ENCODE measurements at places on chromosomes 5 and 9.

GRCh38 chr9:114112325-114112724 is 13.2 kb upstream of the KIF12 start:
- DNase-seq: no peak

GRCh38 chr5:33806738-33807442 is 84.9 kb downstream of the ADAMTS12 start:
- no peak for DNase-seq

- DNase-seq: no peak
Observed at GRCh38 chr5:157219491-157220271, 39.0 kb downstream of the ITK start.

- no peak for DNase-seq
Observed at GRCh38 chr9:99046542-99047071, 58.3 kb upstream of the TGFBR1 start.

- no peak for DNase-seq
Observed at GRCh38 chr9:19922476-19923118, 133.8 kb upstream of the SLC24A2 start.

DNA sequence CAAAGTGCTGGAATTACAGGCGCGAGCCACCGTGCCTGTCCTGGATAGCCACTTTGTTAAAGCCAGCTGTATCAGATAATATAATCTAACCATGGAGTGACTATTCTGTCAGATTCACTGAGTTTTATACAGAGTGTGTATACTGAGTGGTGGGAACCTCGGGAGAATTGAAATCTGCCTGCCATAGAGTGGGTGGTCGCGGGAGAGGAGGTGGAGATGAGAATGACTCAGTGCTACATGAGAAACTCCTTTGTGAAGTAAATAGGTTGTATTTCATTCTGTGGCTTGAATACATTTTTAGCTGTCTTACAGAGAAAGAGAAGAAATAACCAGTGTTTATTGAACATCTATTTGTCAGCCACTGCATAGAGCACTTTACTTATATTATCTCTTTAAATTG is 26.4 kb downstream of the ATP6V0E1 start:
- DNase-seq: no peak

DNA sequence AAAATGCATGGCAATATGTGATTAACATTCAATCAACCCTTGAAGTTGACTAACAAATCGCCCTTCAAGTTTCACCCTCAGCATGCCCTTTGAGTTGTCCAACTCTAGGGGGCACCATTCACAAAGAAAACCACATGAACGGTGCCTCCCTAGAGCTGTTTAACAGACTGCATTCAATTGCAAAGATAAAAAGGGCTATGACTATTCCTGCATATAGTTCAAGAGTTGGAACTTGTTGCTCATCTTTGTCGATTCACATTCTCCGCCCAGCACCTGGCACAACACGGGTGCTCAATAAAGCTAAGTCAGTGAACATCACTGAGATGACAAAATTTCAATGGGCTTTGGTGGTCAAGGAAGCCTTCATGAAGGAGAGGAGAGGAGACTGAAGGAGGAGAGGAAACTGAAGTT is 69.6 kb upstream of the SLC30A5 start:
- no peak for DNase-seq

- no peak for DNase-seq
Observed at GRCh38 chr5:76082772-76083554, at the start of gene SV2C. TSS of gene SV2C (plus strand) at chr5:76083383. CDS start at chr5:76131751, 48,368 bp downstream.

GRCh38 chr5:128966375-128966774 is 1.1 kb downstream of the SLC27A6 start:
- no peak for DNase-seq

- DNase-seq: no peak
Observed at GRCh38 chr5:34563931-34564709, 92.0 kb upstream of the RAI14 start.

DNA sequence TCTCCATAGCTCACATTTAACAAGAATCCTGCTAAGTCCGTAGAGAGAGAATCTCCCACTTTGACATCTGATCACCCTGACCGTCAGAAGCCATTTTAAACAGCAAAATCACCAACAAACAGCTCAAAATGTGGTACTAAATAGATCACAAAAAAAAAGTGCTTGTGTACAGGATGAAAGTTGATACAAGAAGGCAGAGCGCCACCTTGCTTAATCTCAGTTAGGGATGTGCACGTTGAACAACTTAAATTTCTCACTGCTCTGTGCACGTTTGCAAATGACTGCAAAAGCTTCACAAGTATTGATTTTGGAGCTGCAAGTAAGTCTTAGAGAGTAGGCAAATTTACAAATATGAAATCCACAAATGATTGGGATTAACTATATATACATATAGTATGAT is 63.1 kb upstream of the NREP start:
- DNase-seq: no peak

- no peak for DNase-seq
Observed at GRCh38 chr5:65984098-65984885, 57.9 kb downstream of the ERBIN start.

GRCh38 chr5:43037636-43038495 is 2.3 kb downstream of the ANXA2R start:
- DNase-seq: no peak

DNA sequence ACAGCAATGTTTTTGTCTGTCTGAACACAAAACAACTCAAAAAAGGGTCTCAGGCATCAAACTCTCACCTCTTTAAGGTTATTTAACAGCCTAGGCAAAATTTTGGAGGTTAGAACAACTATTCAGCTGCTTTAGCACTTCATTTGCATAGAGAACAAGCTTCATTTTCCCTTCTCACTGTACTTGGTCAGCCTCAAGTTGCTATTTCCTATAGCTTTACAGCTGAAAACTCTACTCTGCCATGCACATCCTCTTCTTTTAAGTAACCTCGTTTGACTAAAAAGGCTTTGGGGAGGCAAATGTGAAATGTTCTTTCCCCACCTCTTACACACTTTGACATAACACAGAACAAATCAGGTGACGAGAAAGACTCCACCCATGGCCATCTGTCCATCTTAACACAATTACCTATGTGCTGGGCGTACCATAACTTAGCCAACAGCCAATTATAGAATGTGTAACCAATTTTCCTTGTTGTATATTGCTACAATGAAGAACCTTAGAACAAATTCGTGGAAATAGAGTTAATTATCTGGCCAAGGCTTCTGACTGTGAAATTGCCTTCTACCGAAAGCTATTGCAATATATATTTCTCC is 195.7 kb downstream of the DCP2 start:
- DNase-seq: no peak

DNA sequence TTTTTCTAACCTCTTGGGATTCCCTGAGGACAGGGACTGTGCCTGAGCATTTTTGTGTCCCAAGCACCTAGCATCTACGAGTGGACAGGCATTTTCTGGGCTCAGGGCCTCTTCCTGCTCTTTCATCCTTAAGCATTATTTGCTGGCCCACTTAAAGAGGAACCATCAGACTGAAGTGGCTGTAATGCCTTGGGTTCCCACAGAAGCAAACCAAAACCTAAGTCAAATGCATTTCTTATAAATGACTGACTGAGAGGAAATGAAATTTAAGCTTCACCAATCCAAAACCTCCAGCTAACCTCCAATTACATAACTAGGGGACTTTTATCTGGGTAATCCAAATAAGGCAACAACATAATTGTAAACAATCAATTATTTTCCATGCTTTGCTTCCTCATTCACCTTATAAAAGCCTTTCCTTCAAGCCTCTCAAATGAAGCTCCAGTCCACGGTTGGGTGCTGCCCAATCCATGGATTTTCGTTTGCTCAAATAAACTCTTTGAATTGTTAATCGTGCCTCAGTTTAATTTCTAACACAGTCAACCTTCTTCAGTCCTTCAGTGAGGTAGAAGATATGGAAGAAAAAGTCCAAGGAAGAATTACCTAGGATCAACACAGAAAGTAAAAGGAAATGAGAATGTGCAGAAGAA is 25.3 kb upstream of the SLC31A2 start:
- no peak for DNase-seq

DNA sequence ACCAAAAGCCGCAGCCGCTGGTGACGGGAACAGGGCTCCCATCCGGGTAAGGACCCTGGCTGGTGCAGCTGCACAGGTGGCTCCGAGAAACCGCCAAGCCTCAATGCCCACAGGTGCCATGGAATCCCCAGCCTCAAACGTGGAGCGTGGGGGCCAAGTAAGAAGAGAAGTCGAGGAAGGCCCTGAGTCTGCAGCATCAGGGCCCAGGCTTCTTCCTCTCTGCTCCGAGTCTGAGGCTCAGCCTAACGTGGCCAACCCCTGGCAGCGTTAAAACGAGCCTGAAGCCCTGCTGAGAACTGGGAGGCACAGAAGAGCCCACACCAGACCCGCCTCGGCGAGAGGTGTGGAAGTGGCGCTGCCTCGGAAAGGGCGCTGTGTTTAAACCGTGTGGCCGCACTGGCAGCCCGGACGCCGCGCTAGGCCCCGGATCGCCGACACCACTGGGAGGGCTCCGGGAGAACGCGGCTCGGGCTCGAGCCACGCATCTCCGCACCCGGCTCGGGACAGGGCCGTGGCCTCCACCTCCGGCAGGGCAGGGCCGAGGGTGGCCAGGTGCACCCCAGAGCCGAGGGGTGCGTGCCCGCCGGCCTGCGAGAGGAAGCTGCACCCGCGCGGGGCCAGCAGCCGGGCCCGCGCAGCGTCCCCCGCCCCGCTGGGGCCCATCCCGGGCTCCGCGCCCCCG is 730 bp downstream of the ZMYND19 start:
- no peak for DNase-seq

DNA sequence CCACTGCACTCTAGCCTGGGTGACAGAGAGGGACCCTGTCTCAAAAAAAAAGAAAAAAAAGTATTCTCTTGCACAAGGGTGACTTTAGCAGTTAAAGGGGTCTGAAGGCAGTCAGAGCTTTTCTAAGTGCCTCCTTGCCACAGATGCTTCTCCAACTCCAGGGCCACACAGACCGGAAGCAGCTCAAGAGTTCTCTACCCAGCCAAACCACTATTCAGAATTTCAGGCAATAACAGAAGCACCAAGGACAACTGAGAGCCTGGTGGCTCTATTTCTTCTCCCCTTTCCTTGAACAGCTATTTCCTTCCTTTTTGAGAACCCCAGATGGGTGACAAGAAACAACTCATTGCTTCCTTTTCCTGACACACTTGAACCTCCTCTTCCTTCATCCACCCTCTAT is 2.2 kb downstream of the FAM219A start:
- DNase-seq: no peak

DNA sequence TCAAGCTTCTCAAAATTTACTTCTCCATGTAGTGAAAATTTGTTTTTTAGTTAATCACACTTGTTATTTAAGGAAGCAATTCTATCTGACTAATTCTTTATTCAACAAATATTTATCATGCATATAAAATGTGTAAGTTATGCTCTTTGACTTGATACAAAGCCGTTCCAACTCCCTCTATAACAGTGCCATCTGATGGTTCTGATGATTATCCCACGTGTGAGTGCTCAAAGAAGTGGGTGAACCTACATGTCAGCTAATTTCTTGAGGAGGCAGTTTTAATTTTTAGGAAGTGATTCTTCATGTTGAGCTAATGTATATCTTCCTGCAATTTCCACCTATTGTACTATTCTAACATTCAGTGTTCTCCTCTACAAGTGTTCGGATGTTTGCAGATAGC is 88.8 kb upstream of the BRINP1 start:
- DNase-seq: no peak

DNA sequence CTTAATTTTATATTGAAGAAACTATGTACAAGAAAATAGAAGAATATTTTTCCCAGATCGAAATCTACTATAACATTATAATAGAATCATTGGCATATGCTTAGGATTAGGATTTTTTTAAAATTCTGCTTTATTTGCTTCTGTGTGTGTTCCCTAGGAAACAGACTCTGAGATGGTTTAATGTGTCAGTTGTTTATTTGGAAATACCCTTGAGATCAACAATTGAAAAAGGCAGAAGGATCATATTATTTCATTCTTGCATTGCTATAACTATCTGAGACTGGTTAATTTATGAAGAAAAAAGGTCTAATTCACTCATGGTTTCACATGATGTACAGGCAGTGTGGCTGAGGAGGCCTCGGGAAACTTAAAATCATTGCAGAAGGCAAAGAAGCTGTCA is 622.6 kb downstream of the PRR16 start:
- no peak for DNase-seq

DNA sequence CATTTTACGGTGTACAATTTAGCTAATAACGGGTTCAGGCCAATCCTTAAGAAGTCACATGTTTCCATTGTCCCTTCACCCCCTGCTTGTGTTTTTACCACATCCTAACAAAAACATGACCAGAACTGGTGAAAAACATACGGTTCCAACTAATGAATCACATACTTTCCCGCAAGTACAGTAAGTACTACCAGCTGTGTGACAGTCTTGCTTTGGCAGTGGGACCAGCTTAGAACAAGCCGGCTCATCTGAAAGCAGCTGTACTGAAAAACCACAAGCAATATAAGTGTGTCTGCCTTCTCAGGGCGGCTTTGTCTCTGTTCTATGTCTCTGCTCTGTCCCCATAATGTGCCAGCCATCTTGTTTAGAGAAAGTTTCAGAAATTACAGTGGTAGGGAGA is 242.5 kb downstream of the BNC2 start:
- no peak for DNase-seq

- DNase-seq: no peak
Observed at GRCh38 chr5:81778642-81779041, 27.7 kb upstream of the SSBP2 start.

DNA sequence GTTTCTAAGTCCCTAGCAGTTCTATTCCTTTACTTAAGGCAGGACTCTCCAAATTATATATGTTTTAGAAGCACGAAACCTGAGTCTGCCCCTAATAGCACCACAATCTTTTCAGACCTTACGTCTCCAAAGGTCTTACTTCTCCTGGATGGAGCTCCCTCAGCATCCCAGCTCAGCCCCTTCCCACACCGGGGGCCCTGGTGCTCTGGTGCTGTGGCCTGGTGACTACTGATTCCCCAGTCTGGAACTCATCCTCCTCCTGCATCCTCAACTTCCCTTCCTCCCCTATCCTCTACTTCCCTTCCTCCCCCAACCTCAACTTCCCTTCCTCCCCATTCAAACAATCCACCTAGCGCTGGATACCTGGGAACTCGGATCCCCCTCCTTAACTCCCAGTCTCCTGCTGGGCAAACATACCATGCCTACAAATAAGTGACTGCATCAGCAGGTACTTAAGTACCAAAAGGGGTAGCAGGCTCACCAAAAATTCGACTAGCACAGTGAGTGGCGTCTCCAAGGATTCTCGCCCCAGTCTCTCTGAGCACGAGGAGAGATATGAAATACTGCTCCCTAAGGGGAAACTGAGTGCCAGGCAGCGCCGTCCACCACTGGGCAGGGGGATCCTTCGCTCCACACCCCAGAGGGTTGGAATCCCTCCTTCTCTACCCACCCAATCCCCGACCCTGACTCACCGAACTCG is 831 bp downstream of the IGFBPL1 start:
- DNase-seq: no peak

DNA sequence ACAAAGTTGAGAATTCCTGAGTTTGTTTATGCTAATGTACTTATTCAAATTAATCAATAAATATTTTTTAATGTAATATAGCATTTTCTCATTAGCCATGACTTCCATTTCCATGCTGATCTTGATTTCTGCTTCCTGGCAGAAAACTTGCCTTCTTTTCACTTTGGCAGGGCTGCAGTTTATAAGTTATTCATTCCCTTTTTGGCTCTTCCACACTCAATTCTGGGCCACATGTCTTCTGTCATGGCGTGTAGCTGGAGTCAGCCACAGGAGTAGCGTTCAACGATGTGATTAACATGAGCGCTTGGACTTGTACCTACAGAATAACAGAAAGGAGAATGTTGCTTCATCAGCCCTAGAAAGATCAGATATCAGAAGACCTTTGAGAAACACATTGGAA is 172.9 kb downstream of the CFAP90 start:
- DNase-seq: no peak

- DNase-seq: no peak
Observed at GRCh38 chr9:34507556-34507955, 15.2 kb downstream of the ENHO start.

- DNase-seq: peak; percentile 29
Observed at GRCh38 chr5:180868960-180869359, 7.9 kb upstream of the ZFP62 start.

- no peak for DNase-seq
Observed at GRCh38 chr9:120863833-120864232, 13.2 kb downstream of the PHF19 start.

All from stimulated activated CD8-positive, alpha-beta memory T cell treated with anti-CD3 and anti-CD28 coated beads, Interleukin-2, amount 100 ng/mL, for 1 hour (primary cell).